Testis (tissue), 5 donors: ENCODE measurements at places on chromosomes 7 and 10. TPM values are rescaled to one million over a fixed set of nuclear protein-coding genes. Genes with fewer than 3 reads are reported as not detected.

CYP2C19 gene
- 0.24 TPM for total RNA-seq

GRCh38 chr10:43817368-43817767, 168.7 kb upstream of the ZNF32 start:
- no peak for DNase-seq

DNA sequence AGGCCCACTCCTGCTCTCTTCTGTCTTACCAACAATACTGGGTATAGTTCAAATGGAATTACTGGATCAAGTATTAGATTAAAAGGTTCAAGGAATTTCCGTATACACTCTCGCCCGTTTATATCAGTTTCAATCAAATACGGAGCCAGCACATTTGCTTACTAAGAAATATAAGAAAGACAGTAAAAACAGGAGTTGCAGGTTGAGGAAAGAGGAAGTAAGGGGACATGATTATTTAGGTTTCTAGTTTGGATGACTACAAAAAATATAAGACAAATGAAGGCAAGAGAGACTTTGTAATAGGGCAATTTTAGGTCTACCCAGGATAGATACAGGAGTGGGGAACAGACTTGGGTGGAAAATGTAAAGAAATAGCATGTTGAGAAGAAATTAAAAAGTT, 109.9 kb upstream of the ABI1 start:
- DNase-seq = no peak

GRCh38 chr7:19403691-19404090, 258.5 kb upstream of the FERD3L start:
- DNase-seq = no peak

RHOBTB1 gene
- 47.1 TPM for total RNA-seq

DNA sequence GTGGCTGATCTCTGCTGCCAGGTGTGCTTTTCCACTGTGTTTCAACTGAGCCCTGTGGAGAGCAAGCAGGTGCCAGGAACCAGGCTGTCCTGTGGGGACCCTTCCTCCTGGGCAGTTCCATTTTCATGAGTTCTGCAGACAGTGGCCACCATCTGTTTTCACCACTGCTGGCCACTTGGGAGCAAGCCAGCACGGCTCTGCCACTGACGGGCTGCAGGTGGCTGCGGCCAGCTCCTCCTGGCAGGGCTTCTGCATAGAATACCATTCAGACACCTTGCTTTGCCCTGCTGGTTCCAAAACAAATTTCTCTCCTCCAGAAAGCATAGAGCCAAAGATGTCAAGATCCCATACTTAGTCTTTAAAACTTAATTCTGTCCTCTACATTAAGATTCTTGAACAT, 48.3 kb downstream of the LANCL2 start:
- DNase-seq = no peak

GRCh38 chr7:18607025-18607424, 111.5 kb downstream of the HDAC9 start:
- no peak for DNase-seq

GRCh38 chr10:116995648-116996047, 9.3 kb downstream of the SHTN1 start:
- no peak for DNase-seq

EPO gene
- total RNA-seq = 0.63 TPM

GRCh38 chr7:44463169-44463808, 27.2 kb downstream of the NUDCD3 start:
- DNase-seq = no peak

- DNase-seq = no peak
Observed at GRCh38 chr7:154837622-154838021, 165.3 kb downstream of the PAXIP1 start.

DNA sequence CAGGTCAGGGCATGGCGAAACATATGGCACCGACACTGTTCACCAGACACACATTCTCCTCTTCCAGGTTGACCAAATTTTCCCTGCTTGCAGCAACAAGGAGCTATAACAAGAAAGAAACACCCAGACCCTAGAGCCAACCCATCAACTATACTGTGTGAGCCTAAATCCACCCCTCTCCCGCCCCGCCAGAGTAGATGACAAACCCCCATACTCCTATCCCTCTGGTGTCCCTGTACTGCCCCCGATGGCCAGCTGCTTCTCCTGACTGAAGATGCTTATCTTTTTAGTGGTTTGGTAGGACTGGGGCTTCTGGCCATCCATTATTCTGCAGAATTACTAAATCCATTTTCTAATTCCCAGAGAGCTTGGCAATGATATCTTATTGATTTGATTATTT, 70.1 kb upstream of the EEPD1 start:
- no peak for DNase-seq

CNPY1 gene
- 0.31 TPM for total RNA-seq

GPNMB gene
- total RNA-seq = 15.6 TPM

- DNase-seq = no peak
Observed at GRCh38 chr7:142112086-142112485, 568 bp downstream of the MGAM2 start.

MRC1 gene
- 17.3 TPM for total RNA-seq

DNA sequence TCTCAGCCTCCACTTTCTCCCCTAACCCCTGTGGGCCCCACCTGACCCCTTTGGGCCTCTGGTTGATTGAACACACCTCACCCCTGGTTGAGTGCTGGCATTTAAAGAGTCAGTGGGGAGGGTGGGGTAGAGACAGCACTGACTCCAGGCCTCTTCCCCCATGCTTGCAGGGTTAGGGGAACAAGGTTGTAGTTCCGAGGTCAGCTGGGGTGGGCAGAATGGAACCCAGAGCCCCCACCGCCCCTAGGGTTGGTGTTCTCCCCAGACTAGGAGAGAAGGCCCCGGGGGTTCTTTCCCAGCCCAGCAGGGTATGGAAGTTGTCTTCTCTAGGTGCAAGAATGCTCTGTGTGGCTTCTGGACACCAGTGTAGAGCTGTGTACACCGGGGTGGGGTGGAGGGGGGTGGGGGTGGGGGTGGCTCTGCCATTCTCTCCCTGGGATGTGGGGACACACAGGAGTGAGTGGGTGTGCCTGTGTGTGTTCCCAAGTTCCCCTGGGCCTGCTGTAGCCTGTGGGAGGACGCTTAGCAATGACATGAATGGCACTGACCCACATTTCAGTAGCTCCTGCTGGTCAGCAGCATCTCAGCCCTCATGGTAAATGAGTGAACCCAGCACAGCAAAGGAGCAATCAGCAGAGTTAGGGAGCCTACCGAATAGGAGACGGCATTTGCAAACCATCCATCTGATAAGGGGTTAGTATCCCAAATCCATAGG, 33.6 kb downstream of the PRF1 start:
- DNase-seq = peak; percentile 56

- DNase-seq = no peak
Observed at GRCh38 chr10:96324447-96324846, 20.2 kb downstream of the DNTT start.

- DNase-seq = no peak
Observed at GRCh38 chr10:118058371-118058770, 11.6 kb upstream of the RAB11FIP2 start.

DNA sequence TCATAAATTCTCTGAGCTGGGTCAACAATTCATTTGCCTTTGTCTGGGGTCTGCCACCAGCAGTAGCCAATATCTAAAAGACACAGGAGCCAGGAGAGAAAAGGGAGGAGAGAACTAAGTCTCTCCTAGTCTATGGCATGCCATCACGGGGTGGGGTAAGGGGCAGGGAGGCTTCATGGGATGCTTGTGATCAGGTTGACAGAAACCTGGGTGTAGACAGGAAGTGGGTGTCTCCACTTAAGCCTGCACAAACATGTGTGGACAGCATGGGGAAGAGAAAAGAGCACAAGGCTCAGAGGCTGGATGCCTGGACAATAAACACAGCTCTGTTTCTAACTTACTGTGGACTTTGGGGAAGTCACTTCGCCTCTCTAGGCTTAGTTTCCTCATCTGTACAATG, 11.5 kb upstream of the C10orf53 start:
- no peak for DNase-seq

- no peak for DNase-seq
Observed at GRCh38 chr7:34011017-34011695, 105.8 kb downstream of the BMPER start.
